ENCODE measurements at places on chromosomes 7 and 10.

- DNase-seq = no peak
These were observed 48.3 kb upstream of the HHEX start for GRCh38 chr10:92641492-92641891.

DNA sequence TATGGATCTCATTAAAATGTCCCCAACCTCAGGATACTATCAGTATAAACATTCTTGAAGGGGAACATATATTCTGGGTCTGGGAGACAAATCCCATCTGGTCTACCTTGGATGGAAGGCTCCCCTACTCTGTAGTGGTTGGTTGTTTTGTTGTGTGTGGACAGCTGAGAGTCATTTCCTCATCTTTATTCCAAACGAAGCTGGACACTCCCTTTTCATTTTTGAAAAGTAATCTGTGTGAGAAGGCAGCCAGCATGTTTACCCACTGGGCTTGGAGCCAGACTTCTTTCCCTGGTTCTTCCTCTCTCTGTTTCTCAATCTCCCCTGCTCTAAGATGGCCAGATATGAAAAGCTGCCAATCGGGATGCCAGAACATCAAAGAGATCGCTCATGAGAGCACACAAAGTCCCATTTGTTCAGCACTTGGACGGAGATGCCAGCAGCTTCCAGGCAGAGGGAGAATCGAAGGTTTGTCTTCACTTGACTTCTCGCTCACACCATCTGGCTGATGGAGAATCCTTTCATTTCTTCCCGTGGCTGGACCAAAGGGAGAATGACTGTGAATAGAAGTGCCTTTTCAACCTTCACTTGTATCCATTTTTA lies 108.1 kb upstream of the AGR3 start:
- DNase-seq = no peak

DNA sequence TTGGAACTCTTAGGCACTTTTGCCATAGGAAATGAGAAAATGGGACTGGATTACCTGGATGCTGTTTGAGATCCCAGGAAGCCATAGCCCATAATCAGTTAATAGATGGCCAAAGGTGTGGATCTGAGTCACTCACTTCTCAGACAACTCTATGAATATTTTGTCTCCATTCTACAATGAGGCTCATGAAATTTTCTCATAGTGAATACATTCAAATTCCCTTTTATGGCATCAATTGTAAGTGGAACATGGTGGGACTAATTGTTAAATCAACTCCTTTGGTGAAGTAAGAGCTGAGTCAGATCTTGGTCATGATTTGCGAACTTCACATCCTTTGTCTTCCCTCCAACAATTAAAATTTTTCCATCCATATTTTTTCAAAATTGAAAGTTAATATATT lies 222.1 kb downstream of the ARL4A start:
- no peak for DNase-seq

GRCh38 chr10:45450866-45451265 lies 76.8 kb downstream of the ALOX5 start:
- no peak for DNase-seq

DNA sequence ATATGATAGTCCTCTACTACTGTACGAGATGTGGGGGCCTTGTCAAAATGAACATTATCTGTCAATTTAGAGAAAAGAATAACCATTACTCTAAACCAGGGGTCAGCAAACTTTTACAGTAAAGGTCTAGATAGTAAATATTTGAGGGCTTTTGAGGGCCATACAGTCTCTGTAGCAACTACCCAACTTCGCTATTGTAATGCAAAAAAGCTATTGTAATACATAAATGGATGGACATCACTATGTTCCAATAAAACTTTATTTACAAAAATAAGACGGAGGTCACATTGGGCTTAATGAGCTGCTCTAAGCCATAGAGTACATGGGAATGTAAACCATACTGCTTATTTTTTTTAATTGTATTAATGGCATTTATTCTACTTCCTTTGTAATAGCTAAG lies 477.8 kb upstream of the GALNT17 start:
- DNase-seq = no peak

DNA sequence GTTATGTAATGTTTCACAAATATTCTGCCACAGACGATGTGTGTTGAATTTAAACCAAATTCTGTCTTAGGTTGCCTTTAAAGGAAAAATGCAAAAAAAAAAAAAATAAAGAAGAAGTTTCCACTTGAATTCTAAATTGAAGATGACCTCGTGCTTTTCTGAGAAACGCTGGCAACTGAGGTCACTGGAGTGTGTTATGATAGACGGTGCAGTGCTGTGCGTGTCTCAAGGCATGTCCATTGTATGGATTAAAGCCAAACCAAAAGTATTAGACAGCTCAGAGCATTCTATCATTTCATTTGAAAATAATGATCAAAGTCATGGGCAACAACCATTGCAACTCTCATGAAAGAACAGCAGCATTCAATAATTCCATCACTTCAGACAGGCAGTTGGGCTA lies 483.9 kb downstream of the GRM8 start:
- no peak for DNase-seq

Data from activated T-helper 1 cell treated with anti-CD3 and anti-CD28 coated beads, Interleukin-2, amount 50 U/mL, for 16 hours (primary cell).